CD4-positive, CD25-positive, alpha-beta regulatory T cell (primary cell): ENCODE measurements at places on chromosomes 6 and 20. TPM values are rescaled to one million over a fixed set of nuclear protein-coding genes. Genes with fewer than 3 reads are reported as not detected.

Gene RPN2
- 101 TPM for total RNA-seq

Gene CNKSR3
- 0.25 TPM for total RNA-seq

Gene PHACTR3
- not detected for total RNA-seq

Gene CLPSL2
- total RNA-seq = not detected

Gene MACROD2
- total RNA-seq = not detected

Gene FAM162B
- not detected for total RNA-seq

Gene DEFB123
- total RNA-seq = not detected

Gene TCF15
- not detected for total RNA-seq

Gene C6orf15
- total RNA-seq = not detected

Gene TMEM217
- total RNA-seq = 1.4 TPM

Gene LST1
- total RNA-seq = 12.9 TPM

Gene UBE2V1
- 124 TPM for total RNA-seq

Gene MYLK2
- not detected for total RNA-seq

Gene WDR46
- total RNA-seq = 31.5 TPM

Gene SLC35F1
- total RNA-seq = not detected

Gene PLN
- not detected for total RNA-seq

Gene BMP7
- total RNA-seq = not detected

Gene SLPI
- total RNA-seq = not detected

Gene TBXT
- not detected for total RNA-seq

Gene PRELID3B
- 50.4 TPM for total RNA-seq

Gene SCAF8
- 72.0 TPM for total RNA-seq

Gene KCNG1
- total RNA-seq = not detected

Gene LY6G6D
- total RNA-seq = not detected

Gene NFYA
- total RNA-seq = 37.9 TPM

Gene GNAS
- total RNA-seq = 890 TPM

Gene HSPA12B
- total RNA-seq = not detected

Gene SYS1
- 94.2 TPM for total RNA-seq

Gene PRSS35
- not detected for total RNA-seq

Gene BACH2
- total RNA-seq = 51.3 TPM

Gene TINAG
- total RNA-seq = not detected

Gene PAX1
- total RNA-seq = not detected

Gene ASIP
- total RNA-seq = not detected

Gene CPXM1
- 1.2 TPM for total RNA-seq

Gene ENPP1
- total RNA-seq = not detected

Gene PNRC1
- 734 TPM for total RNA-seq

Gene NOX3
- total RNA-seq = not detected

Gene MUC22
- not detected for total RNA-seq

Gene ABHD16B
- not detected for total RNA-seq

Gene HEY2
- total RNA-seq = not detected

Gene KHDC1
- 3.2 TPM for total RNA-seq

Gene LCA5
- total RNA-seq = 0.30 TPM

Gene ERGIC3
- total RNA-seq = 132 TPM

Gene FHL5
- total RNA-seq = not detected
